Activated naive CD8-positive, alpha-beta T cell treated with anti-CD3 and anti-CD28 coated beads for 36 hours (primary cell): ENCODE measurements at places on chromosomes 2 and 18. TPM values are rescaled to one million over a fixed set of nuclear protein-coding genes. Genes with fewer than 3 reads are reported as not detected.

- DNase-seq, result no peak
These were observed 5.0 kb downstream of the RNF144A start for GRCh38 chr2:6922201-6922656.

GRCh38 chr2:238906936-238907716 is 59.2 kb downstream of the TWIST2 start:
- no peak for DNase-seq

DNA sequence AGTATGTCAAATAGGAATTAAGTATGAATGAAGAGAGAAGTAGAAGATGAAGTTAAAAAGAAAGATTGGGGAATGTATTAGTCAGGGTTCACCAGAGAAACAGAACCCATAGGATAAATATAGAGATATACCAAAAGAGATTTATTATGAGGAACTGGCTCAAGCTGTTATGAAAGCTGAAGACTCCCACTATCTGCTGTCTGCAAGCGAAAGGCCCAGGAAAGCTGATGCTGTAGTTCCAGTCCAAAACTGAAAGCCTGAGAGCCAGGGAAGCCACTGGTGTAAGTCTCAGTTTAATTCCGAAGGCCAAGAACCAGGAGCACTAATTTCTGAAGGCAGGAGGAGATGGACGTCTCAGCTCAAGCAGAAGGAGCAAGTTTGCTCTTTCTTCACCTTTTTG is 200.9 kb upstream of the FN1 start:
- DNase-seq, result no peak

- DNase-seq, result no peak
These were observed 100.3 kb downstream of the MCFD2 start for GRCh38 chr2:46815121-46815802.

DNA sequence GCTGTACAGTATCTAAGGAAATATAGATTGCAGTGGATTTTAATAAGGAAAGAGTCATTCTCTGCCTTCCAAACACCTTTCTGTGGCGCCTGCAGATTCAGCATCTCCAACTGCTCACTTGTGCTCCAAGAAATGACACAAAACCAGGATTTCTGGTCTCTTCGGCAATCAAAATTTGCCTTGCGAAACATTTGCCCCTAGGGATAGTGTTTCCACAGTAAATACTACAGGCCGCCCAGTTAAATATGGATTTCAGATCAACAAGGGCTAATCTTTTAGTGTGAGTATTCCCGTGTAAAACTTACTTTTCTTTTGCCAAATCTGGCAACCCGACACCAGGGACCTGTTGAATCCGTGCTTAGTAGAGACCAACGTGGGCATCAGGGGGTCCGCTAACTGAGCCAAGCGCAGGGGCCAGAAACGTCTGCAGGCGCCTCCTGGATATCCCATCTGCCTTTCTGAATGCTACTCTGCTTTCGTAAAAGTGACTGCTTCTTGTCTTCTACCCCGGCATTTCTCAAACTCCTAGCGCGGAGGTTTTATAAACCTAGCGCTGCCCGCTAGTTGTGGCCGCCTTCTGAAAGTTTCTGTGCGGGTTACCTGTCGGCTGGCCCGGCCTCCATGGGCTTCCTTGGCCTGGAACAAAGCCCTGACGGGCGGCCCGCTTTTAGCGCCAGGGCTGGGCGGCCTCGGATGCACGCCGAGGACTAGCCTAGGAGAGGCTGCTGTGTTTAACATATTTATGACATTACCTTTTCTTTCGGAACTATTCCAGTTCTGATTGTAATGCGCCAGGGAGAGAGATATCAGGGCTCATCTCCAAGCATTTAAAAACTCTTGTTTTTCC is 2.5 kb downstream of the CYP1B1 start:
- DNase-seq, result peak; percentile 9

DNA sequence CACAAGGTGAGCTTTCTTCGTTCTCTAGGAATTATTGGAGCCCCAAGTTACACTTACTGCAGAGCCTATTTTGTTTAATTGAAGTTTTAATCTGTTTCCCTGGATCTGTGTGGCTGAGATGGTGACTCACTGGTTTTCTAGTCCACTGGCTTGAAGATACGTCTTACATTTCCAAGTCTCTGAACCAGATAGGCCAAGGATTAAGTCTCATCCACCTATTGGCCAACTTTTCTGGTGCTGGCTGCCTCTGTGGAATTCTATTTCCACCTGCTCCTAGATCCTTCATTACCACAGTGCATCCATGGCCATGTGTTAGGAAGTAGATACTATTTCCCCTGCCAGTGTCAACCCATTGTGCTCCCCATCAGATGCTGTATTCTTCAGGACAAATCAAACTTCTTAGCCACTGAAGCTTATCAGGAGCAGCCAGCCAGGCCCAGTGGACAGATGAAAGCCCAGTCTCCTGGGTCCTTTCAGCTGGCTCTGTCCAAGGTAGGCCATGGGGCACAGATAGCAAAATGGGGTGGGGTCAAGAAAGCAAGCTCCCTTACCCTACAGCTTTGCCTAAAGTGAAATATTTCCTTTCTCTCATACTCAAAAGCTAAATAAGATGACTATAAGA is 198.8 kb upstream of the TCF4 start:
- no peak for DNase-seq

GRCh38 chr18:12946549-12947284 is 1.1 kb upstream of the SEH1L start:
- DNase-seq, result no peak

DNA sequence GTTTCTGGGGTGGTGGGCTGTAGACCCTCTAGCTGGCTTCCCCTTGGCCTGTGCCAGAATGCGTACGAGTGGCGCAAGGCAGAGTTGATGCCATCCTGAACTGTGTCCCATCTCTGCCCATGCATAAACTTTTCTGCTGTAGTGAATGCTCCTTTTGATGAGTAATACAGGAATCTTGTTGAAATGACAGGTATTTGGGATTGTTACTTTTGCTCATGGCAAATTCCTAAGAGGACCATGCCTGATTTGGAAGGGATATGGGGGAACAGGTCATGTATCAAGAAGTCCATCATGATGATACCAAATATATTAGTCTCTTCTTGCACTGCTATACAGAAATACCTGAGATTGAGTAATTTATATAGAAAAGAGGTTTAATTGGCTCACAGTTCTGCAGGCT is 648.0 kb downstream of the SLC4A3 start:
- DNase-seq, result no peak

- no peak for DNase-seq
These were observed 89.7 kb downstream of the BABAM2 start for GRCh38 chr2:27980242-27980641.

DNA sequence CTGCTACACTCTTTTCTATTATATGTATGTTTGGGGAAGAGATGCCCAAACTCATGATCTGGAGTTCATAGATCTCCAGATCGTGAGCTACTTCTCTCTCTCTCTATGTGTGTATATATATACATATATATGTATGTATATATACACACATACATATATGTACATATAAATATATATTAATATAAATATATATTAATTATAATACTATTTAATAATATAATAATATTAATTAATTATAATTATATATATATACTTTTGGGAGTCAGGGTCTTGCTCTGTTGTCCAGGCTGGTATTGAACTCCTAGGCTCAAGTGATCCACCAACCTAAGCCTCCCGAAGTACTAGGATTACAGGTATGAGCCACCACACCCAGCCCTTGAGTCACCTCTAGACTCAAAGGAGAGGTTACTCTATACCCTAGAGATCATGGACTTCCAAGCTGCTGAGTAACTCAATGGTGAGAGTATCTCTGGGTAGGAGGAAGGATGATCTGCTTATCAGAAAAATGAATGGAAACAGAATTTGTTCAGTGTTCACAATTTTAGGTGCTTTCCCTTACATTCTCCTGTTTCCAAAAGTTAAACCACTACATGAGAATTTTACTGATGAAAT is 463.5 kb upstream of the TRIB2 start:
- DNase-seq, result no peak

GRCh38 chr18:13450289-13451212 is 232.0 kb downstream of the LDLRAD4 start:
- DNase-seq, result no peak

DNA sequence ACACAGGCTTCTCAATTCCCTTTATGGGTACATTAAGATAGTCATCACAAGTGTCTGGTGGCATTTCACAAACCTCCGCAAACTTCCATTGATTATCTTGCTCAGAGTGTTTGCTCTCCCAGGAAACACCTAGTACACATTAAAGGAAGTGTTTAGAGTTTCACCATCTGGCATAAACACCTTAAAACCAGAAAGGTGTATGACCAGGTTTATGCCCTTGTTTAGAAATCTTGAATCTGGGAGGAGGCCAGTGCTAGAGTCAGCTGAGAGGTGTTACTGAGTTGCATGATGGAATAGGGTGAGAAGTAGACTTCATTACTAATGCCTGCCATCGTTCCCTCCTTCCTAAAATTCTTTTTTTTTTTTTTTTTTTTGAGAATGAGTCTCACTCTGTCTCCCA is 78.9 kb upstream of the FAM237A start:
- no peak for DNase-seq

GRCh38 chr2:179726461-179727180 is 134.8 kb downstream of the ZNF385B start:
- no peak for DNase-seq

- peak; percentile 21 for DNase-seq
These were observed 11.8 kb downstream of the MAPRE3 start for GRCh38 chr2:26982102-26982742.

DNA sequence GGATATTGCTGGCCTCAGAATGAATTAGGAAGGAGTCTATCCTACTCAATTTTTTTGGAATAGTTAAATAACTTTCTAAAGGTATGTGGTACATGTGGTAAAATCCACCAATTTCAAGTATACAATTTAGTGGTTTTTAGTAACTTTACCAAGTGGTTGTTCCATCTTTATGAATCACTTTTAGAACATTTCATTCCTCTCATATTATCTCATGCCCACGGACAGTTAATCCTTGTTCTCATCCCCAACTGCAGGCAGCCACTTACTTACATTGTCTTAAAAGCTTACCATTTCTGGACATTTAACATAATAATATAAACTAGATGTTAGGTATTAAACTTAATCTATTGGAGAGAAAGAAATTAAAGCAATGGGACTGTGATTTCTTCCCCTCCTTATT is 146.3 kb upstream of the ZC3H15 start:
- no peak for DNase-seq

GRCh38 chr2:45055162-45055605 is 45.9 kb upstream of the SIX2 start:
- no peak for DNase-seq

- DNase-seq, result no peak
These were observed 8.4 kb downstream of the SCLY start for GRCh38 chr2:238069021-238069709.

GRCh38 chr2:222835143-222835822 is 25.6 kb upstream of the ACSL3 start:
- no peak for DNase-seq

GRCh38 chr2:225630824-225631533 is 231.5 kb downstream of the NYAP2 start:
- no peak for DNase-seq

GRCh38 chr2:127053731-127054603 is 53.0 kb downstream of the BIN1 start:
- no peak for DNase-seq

DNA sequence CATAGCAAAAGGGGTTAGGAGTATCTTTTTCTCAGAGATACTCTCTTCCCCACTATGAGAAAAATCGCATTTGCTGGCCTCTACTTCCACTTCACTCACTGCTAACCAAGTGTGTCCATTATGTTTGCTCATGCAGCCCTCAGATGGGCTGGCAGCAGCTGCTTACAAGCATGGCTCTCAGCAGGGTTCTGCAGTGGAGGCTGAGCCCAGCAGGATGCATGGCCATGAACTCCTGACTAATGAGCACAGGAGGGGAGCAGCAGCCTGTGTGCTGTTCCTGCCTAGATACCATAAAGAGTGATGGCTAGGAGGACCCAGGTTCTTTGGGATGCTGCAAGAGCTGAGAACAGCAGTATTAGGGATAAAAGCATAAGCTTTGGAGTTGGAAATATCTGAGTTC is 316.9 kb upstream of the THSD7B start:
- no peak for DNase-seq

- DNase-seq, result no peak
These were observed 193.8 kb downstream of the SEPTIN10 start for GRCh38 chr2:109419960-109420370.

- DNase-seq, result no peak
These were observed 71.3 kb downstream of the MYL12B start for GRCh38 chr18:3333056-3333720.

DNA sequence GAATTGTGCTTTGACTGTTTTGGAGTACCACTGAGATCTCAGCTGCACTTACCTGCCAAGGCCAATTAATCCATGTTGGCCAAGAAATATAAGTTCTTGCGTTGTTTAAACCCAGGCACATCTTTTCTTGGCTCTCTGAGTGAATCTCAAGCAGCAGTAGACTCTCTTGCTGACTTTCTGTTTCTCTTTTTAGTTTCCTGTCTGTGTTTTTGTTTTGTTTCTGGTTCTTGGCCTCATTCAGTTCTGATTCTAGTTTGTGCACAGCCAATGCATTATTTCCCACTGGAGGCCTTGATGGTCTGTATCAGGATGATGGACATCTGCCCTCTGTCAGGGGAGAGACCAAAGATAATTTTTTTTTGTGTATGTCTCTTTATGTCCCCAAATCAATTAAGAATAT is 379.4 kb downstream of the CDH2 start:
- no peak for DNase-seq

DNA sequence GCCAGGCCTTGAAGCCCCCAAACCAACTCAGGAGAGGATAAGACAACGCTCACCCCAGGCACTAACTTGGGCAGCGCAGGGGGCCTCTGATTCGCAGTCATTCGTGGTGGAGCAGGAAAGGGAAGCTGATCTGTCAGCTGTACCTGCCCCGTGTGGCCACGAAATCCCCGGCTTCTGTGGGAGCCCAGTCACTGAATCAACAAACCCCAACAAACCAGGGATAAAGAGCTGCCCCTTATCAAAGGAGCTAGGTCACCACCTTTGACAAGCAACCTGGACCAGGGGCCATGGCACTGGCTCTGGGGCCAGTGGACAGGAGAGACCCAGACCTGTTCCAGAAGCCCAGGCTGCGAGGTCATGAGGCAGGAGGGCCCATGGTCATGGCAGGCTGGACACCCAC is 14.5 kb downstream of the SDC1 start:
- DNase-seq, result no peak

GRCh38 chr2:164458792-164459191 is 162.5 kb downstream of the GRB14 start:
- no peak for DNase-seq

The CNDP1 gene
- total RNA-seq, result not detected

The GREB1 gene
- 0.52 TPM for total RNA-seq

The MYOM1 gene
- total RNA-seq, result 0.60 TPM

The KIF5C gene
- total RNA-seq, result 19.7 TPM

The SLC4A3 gene
- total RNA-seq, result 0.10 TPM

The CDH19 gene
- not detected for total RNA-seq

The FBXO15 gene
- 3.0 TPM for total RNA-seq

The GALNT13 gene
- 0.16 TPM for total RNA-seq

The TEX44 gene
- total RNA-seq, result not detected

The EPAS1 gene
- 0.78 TPM for total RNA-seq

The GAREM1 gene
- not detected for total RNA-seq

The GATA6 gene
- not detected for total RNA-seq

The STON1 gene
- total RNA-seq, result 0.62 TPM

The HNRNPA3 gene
- 253 TPM for total RNA-seq

The OTOS gene
- total RNA-seq, result not detected

The PLEKHH2 gene
- total RNA-seq, result 0.89 TPM

The SMIM21 gene
- total RNA-seq, result not detected

The SERPINB11 gene
- total RNA-seq, result not detected
